A549 treated with RU486 at 1 μM for 4 hours (cell line): ENCODE measurements at places on chromosomes 3 and 15. TPM values are rescaled to one million over a fixed set of nuclear protein-coding genes. Genes with fewer than 3 reads are reported as not detected.

Gene CCR2
- not detected in 5 replicates for total RNA-seq

Gene ZNF860
- 0.95 to 2.1 TPM (median 1.2 TPM) in 5 replicates for total RNA-seq

Gene SOX2
- 0.76 to 1.0 TPM (median 0.87 TPM) in 5 replicates for total RNA-seq

Gene TMEM212
- total RNA-seq: not detected in 5 replicates

Gene ACTR8
- total RNA-seq: 13.5 to 19.1 TPM (median 17.1 TPM) in 5 replicates
